ENCODE measurements at places on chromosomes 3 and 15.

GRCh38 chr15:58407236-58407775 lies 24.5 kb upstream of the LIPC start:
- DNase-seq: no peak

- peak; percentile 12 for DNase-seq
These were observed 56.3 kb downstream of the PPM1L start for GRCh38 chr3:160812304-160812703.

DNA sequence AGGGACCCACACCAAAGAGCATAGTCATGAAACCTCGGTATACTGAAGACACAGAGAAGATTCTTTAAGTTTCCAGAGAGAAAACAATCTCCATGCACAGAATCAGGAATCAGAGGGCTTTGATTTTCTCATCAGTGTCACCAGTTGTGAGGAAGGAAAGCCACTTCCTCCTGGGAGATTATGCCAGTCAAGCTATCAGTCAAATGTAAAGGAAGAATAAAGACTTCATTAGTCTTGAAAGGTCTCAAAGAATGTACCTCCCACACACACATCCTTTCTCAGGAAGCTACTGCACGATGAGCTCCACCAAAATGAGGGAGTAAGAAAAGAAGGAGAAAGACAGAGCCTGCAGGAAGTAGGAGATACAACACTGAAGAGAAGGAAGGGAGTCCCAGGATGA lies 486.3 kb downstream of the SHQ1 start:
- DNase-seq: no peak

DNA sequence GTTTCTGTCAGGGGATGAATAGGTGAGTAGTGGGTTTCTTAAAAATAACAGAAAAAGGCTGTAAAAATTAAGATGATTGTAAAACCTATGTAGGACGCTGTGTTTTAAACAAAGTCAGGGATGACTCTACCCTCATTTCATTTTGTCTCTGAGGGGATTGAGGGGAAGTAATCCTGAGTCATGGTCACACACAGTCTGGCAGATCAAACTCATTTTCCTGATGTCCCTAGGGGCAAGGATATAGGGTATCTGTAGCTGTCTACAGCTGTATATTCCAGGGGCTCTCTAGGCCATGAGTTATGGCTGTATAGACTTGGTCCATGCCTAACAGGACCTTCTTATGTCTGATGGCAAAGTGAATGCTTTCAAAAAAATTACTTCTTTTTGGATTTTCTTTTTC lies 421.1 kb downstream of the PDCD6IP start:
- no peak for DNase-seq

GRCh38 chr15:90013503-90013937 lies 12.4 kb downstream of the ZNF710 start:
- peak; percentile 50 for DNase-seq

DNA sequence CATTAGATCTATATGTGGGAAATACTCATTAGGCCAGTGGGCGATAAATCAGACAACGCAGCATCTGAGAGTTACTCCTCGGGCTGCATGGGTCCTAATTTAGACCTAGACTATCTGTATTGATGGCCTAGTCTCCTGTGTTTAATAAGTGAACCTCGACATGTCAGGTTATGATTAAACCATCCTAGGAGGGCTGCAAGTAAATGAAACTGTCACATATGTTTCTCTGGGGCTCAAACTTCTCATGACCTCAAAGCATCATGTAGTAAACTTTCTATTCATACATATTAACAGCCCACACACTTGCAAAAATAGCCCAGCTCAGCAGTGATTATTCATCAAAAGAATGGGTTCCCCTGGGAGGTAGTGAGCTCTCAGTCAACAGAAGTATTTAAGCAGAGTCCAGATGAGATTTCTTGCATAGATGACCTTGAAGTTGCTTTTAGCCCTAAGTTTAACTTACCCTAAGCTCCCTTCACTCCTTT lies 51.6 kb downstream of the RAB11A start:
- DNase-seq: peak; percentile 83

DNA sequence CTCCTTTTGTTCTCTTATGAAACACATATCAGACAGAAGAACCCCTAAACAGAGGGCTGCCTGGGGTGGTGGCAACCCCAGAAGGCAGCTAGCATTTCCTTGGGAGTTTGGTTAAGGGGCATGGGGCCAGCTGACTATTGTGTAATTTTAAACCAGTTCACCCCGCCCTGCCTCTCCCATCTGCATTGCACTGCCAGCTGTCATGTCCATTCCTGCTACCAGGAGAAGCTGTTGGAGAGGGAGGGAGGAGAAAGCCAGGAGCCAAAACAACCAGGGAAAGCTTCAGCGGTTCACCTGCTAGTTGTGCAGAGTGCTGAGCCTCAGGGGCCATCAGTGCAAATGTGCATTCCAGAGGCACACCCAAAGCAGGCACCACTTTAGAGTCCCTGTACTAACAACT lies 47.6 kb upstream of the ATP1B3 start:
- DNase-seq: no peak

Measured in GM13977 (cell line).